ENCODE measurements at places on chromosomes 1 and 21.

- no peak for DNase-seq
Measured at GRCh38 chr1:106785176-106785575, 271.3 kb upstream of the PRMT6 start.

DNA sequence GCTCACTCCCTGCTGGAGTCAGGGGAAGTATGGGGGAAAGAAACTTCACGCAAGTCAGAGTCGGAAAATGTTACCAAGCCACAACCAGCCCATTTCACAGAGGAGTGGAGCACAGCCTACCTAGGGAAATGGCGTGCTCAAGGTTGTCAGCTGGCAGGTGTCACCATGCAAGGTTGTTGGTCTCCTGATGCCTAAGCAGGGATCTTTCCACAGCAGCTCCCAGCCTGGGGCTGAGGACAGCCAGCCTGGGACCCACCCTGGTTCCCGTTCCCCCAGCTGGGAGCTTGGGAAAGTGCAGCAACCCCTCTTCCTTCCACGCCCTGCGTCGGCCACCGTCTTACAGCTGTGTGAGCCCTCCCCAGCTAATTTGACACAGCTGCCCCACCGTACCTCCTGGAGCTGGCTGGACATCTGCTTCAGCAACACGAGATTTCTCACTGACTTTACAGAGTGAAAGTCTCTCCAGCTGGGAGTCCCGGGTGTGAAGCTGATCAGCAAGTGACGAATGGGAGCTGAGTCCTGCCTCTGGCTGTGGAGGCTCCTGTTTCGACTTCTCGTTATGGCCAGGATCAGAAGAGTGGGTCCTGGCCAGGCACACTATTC lies 224.6 kb upstream of the RAB4A start:
- DNase-seq, result no peak

GRCh38 chr1:41919764-41920397 lies 1.2 kb upstream of the HIVEP3 start:
- no peak for DNase-seq

DNA sequence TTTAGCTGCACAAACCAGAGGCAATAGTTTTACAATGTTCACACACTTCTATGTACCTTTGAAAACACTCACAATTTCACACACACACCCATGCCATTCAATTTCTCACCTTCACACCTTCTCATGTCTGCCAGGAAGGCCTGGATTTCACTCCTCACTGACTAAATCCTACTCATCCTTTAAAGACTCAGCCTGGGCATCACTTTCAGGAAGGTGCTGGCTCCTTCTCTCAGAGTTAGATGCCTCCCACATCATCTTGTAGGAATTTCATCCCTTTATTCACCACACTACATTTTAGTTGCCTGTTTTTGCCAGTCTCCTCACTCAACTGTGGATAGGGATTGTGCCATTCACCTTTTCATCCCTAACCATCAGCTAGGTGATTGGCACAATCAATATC lies 2.3 kb downstream of the IL20 start:
- DNase-seq, result no peak

- no peak for DNase-seq
Measured at GRCh38 chr1:30872948-30873263, 35.7 kb downstream of the SDC3 start.

DNA sequence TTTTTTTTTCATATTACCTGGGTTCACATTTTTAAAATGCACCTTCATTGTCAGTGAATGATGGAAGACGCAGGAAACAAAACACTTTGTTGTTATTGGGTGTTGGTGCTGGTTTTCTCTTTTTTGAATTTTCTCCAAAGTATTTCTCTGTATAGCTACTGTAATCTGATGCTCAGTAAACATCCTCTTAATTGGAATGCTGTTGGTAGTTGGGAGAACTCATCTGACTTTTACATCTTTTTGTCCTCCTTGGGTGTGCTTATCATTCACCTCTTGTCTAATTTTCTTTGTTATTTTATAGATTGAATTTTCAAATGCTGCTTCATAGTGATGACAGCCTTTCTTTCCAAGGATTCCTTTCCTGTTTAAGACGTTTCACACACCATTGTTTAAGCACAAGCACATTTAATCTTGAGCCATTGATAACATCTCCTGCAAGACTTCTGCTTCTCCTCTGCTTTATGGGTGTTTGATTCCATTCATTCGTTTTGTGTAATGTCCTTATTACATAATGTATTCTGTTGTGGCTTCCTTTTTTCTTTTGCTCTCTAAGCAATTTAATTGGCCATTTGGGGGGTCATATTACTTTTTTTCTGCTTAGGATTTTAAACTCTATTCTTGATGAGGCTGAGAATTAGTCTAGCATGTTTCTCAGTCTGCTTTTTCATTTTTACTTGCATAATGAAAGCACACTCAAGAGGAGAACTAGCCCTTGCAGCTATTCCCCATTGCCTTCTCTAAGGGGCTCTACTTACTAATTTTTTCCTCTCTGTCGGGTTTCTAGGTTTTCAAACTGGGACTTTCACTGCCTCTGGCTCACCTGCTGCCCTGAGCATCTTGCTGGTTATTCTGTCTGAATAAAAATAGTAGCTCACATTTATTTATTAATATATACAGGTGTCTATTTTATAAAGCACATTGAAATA lies 42.0 kb upstream of the CD34 start:
- no peak for DNase-seq

DNA sequence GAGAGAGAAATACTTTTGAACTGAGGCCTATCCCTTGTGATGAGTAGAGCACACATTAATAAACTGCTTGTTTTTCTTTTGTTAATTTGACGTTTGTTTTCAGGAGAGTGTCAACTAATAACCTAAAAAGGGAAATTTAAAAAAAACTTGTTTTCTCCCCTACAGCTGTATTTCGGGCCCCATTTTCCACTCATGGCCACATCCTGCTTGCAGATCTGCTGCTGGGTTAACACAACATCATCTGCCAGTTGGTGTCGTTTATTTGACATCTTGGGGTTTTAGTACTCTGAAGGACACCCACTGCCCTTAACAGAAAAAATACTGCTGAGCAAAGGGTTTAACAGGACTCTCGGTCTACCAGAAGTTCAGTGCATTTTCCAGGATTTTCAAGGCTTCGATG lies 848 bp upstream of the PYHIN1 start:
- no peak for DNase-seq

- DNase-seq, result no peak
Measured at GRCh38 chr21:21971384-21971783, 973.2 kb downstream of the NCAM2 start.

DNA sequence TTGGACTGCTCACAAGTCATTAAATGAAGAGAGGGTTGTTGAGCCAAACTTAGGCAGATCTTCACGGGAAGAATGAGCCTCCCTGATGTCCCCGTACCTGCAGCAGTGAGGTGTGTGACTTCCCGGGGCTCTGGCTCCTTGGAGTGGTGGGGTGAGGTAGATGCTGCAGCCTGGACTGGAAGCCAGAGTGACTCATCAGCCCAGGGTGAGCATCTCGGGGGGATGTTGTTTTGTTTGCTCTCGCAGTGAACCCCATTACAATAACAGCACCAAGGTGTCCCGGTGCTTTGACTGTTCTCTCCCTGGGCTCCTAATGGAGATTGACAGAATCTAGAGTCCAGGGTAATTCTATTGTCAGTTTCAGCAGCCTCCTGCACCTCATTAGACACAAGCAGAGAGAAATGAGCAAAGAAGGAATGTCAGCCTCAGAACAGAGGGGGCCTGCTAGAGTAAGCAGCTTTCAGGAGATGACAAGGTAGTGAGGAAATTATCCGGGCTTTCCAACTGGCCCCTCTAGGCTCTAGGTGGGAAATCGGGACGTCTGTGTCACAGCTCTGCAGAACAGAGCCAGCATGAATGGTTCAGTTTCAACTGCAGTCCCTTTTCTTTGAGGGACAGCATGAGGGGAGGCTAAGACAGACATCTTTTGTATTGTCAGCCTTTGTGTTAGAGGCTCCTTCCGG lies 36.0 kb upstream of the LRRN2 start:
- DNase-seq, result no peak

All from inflammatory macrophage treated with lipopolysaccharide for 1 hour (primary cell).